Aorta (tissue), 5 donors: ENCODE measurements at places on chromosomes 1 and 21. TPM values are rescaled to one million over a fixed set of nuclear protein-coding genes. Genes with fewer than 3 reads are reported as not detected.

GRCh38 chr1:78834201-78834741 is 172.3 kb downstream of the ADGRL4 start:
- DNase-seq = no peak

MYOG gene
- not detected for total RNA-seq

DNA sequence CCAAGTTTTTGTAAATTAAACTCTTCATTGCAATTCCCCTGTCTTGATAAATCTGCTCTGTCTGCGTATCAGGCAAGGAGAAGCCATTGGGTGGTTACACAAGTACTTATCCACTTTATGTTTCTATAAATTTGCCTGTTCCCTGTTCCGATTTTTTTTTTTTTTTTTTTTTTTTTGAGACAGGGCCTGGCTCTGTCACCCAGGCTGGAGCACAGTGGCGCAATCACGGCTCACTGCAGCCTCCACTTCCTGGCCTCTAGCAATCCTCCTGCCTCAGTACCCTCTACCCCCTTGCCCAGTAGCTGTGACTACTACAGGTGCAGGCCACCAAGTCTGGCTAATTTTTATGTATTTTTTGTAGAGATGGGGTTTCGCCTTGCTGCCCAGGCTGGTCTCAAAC is 11.1 kb upstream of the CSRP1 start:
- DNase-seq = no peak

PPIAL4G gene
- total RNA-seq = 0.09 TPM

GRCh38 chr21:42563261-42563660 is 49.6 kb downstream of the SLC37A1 start:
- peak; percentile 57 for DNase-seq
